ENCODE measurements at places on chromosomes 4 and X.

DNA sequence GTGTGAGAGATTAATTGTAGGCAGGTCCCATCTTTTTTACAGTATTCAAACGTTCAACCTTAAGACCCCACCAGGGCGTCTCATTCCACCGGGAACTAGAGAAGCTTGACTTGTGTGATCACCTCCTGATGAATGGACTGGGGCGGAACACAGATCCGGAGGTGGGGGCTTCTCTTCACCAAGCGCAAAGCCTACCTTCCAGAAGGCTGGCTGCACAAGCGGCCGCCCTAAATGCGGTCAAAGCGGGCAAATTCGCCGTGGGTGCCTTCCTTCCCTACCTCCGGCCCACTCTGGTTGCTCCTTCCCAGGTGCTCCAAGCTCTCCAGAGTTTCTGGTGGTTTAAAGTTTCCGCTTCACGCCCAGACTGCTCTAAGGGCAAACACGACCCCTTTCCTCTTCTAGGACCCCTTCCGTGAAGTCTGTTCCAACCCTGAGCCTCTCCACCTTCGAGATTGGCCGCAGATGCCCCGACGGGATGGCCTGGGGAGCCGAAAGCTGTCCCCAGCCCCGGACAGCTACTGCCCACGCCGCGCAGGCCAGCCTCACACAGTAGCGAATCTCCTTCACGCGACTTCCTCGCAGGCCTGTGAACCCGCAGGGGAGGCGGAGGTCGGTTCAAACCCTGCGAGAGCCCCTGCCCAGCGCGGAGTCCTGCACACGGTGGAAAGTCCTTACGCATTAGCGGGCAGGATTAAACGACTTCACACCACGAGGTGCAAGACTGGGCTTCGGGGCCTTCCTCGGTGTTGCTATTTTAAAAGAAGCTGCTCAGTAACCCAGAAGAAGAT, 1.6 kb upstream of the WWC2 start:
- H3K27me3 ChIP-seq: peaks cover 53% of the 10 kb centered on the region
- H3K4me1 ChIP-seq: peaks cover 5% of the 10 kb centered on the region
- H3K36me3 ChIP-seq: no peaks in the 10 kb centered on the region

DNA sequence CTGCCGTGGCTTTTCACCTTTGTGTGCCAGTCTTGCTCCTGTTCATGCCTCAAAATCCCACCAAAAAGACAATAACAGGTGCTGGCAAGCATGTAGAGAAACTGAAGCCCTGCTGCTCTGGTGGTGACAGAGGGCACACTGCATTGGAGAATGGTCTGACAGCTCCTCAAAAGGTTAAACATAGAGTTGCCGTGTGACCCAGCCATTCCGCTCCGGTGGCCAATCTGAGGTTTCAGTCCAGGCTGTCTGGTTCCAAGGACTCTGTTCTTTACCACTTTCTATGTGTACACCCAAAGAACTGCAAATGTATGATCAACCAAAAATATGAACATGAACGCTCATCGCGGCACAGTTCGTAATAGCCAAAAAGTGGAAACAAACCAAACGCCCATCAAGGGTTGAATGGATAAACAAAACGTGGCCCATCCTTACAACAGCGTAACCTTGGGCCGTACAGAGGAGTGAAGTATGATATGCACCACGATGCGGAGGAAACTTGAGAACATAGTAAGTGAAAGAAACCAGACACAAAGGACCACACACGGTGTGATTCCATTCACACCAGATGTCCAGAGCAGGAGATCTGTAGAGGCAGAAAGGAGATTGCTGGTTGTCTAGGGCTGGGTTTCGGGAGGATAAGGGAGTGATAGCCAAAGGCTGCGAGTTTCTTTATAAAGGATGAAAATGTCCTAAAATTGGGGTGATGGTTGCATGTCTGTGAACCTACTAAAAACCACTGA, 33.6 kb upstream of the WFS1 start:
- H3K4me3 ChIP-seq: no peak overlapping the region
- H3K36me3 ChIP-seq: no peaks in the 10 kb centered on the region
- H3K27ac ChIP-seq: no peak overlapping the region
- no peak for DNase-seq
- H3K27me3 ChIP-seq: peaks cover 6% of the 10 kb centered on the region

DNA sequence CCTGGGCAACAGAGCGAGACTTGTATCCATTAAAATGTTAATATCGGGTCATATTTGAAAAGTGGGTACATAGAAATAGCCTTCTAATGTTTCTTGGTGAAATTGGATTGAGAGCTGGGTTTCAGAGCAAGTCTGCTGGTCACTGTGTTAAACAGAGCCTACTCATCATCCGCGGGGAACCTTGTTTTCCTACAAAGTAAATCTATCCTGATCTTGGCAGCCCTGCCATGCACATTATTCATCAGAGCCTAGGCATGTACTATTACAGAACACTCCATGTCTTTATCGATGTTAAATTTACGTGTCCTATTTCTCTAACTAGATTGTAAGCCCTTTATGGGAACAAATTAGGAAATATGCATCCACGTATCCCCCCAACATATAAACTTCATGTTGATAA, 18.7 kb downstream of the SETD7 start:
- no peak overlapping the region for H3K27ac ChIP-seq
- no peaks in the 10 kb centered on the region for H3K4me1 ChIP-seq
- peaks cover 3% of the 10 kb centered on the region for H3K36me3 ChIP-seq

DNA sequence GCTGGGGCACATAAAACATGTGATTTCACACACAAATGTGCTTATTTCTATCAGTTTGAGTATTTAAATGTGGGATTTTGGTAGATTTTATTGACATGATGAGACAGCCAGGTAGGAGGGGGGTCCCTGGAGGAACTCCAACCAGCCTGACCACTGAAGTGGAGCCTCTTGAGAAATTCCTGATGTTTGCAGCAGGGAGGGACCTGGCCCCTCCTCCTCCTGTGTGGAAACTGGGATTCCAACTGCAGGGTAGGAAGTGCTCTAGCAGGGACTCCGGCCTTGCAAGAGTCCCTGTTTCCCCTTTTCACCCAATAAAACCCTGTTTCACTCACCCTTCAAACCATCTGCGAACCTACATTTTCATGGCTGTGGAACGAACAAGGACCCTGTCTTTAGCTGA, 2224.0 kb upstream of the AGA start:
- no peaks in the 10 kb centered on the region for H3K27me3 ChIP-seq
- no peak overlapping the region for H3K27ac ChIP-seq
- DNase-seq: no peak
- H3K4me1 ChIP-seq: no peaks in the 10 kb centered on the region

- DNase-seq: no peak
- peaks cover 5% of the 10 kb centered on the region for H3K27me3 ChIP-seq
- no peak overlapping the region for H3K4me3 ChIP-seq
- no peaks in the 10 kb centered on the region for H3K36me3 ChIP-seq
Measured at GRCh38 chr4:127686658-127687057, 43.5 kb upstream of the SLC25A31 start.

DNA sequence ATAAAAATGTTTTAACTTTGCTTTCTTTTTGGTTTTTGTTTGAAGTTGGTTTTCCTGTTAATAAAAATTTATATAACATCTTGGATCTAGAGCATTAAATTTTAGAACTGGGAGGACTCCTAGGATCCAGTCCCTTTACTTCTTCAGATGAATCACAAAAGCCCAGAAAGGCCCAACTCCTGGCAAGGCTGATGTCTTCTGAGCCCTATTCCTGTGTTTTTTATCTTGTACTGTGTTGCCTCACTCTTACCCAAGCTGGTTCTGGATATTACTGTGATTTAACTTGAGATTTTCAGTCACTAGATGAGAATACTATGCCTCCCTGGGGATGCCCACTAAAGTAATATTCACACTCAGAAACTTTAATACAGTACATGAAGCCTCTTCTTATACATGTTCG, 127.1 kb upstream of the GALNT7 start:
- H3K27me3 ChIP-seq: peaks cover 21% of the 10 kb centered on the region
- H3K27ac ChIP-seq: no peak overlapping the region

GRCh38 chrX:153578200-153578835, 20.6 kb downstream of the CCNQ start:
- no peaks in the 10 kb centered on the region for H3K27me3 ChIP-seq
- no peak overlapping the region for H3K27ac ChIP-seq
- H3K4me3 ChIP-seq: no peak overlapping the region

GRCh38 chrX:105116486-105116885, 104.0 kb downstream of the TEX13A start:
- H3K27me3 ChIP-seq: no peaks in the 10 kb centered on the region
- no peaks in the 10 kb centered on the region for H3K4me1 ChIP-seq
- no peak for DNase-seq
- no peak overlapping the region for H3K4me3 ChIP-seq

Measured in activated CD4-positive, alpha-beta T cell treated with anti-CD3 and anti-CD28 coated beads, Interleukin-2, amount 10 ng/mL, durations not matched to agents 7 days and 5 days (primary cell).